AG04449 (cell line): ENCODE measurements at places on chromosomes 7 and 10.

DNA sequence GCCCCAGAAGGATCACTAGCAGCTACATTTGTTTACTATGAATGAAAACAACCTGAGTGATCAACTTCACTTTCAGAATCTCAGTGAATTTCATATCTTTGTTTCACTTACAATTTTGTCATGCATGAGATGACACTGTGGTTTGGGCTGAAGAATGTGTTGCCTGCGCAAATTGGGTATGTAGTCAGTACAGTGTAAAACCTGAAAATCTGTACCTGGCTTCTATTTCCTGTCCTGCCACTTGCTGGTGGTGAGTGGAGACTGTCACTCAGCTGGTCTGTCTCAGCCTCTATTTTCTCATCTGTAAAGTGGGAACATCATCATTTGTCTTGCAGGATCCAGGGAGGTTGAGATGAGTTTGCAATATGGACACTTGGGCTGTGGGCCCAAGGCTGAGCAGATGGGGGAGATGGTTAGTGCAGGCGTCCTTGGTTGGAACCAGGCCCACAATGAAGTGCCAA lies 118.0 kb downstream of the WDFY4 start:
- DNase-seq, result no peak

DNA sequence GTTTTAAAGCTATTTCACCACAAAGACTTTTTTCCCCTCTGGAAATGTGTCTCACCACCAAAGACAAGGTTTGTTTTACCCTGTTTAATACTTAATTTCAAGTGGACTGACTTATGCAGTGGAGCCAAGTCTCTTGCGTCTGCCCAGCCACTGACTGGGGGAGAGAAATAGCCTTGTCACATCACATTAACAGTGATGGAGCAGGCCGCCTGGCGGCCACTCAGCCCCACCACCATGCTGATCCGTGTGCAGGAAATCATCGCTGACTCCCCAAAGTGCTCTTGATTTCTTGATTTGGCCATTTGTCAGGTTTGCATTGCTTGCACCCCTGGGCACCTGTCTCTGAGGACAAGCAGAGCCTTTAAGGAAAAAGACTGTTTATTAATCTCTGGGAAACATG lies 334.1 kb downstream of the GLRX3 start:
- no peak for DNase-seq

GRCh38 chr10:76542307-76542930 lies 1095.2 kb downstream of the KCNMA1 start:
- no peak for DNase-seq

GRCh38 chr7:50735333-50735732 lies 47.4 kb downstream of the GRB10 start:
- DNase-seq, result no peak

- DNase-seq, result no peak
Measured at GRCh38 chr7:94882891-94883290, 24.5 kb upstream of the PPP1R9A start.

GRCh38 chr7:29007127-29007526 lies 49.0 kb upstream of the TRIL start:
- DNase-seq, result no peak

DNA sequence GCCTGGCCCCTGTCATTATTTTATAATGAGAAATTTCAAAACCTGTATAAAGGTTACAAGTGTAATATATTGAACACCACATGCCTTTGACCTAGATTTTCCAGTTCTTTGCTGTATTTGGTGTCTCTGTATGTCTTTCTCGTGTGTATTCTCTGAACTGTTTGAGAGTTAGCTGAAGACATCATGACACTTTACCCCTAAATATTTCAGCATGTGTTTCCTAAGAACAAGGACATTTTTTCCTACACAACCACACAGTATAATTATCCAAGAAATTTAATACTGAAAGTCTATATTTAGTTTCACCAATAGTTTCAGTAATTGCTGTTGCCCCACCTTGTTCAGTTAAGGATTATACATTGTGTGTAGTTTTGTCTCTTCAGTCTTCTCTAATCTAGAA lies 14.8 kb downstream of the ZRANB1 start:
- no peak for DNase-seq

DNA sequence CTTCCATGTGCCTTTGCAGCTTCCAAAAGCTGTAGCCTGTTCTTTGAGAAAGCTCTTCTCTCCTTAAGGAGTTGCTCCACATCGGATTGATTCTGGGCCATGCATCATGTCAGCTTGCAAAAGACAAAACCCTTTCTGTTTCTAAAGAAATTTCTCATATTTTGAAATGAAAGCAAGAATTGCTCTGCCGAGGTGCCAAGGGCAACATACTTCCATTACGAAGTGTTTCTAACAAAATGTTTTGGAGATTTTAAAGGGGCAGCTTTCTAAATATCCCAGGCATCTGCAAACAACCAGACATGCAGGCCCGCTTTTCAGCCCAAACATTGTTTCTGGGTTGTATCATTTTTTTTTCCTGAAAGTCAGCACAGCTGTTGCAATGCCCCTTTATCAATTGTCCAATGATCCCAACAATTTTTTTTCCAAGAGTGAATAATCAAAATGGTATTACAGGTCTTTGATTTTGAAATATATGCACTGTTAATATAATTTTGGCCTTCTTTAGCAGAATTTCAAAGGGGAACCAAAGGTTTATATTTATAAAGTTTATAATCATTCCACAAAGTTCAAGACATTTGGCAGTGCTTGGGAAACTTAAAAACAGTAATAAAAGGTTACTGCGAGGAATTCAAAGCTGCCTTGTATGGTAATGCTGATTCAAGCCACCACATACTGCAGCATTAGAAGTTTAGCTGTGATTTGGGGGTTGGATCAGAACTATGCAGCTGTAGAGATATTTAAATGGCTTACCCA lies 61.0 kb downstream of the TES start:
- DNase-seq, result peak; percentile 26
